Activated T-cell treated with anti-CD3 and anti-CD28 coated beads, Interleukin-2, amount 50 U/mL, for 72 hours (primary cell): ENCODE measurements at places on chromosomes 4 and X. TPM values are rescaled to one million over a fixed set of nuclear protein-coding genes. Genes with fewer than 3 reads are reported as not detected.

DNA sequence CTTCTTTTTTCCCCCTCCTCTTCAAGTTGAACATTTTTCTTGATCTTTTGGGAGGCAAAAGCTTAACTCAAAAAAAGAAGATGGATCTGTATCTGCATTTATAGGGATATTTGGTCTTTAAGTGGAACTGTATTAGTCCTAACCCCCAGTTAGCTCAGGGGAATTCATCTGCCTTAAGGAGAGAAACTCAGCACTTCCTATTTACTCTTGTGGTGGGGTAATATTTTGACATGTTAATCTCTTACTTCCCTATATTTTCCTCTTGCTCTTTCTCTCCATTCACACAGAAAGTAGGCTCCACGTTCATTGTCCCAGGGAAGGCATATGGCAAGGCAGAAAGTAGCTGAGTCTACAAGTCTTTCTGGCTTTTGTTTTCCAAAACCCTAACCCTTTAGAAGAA, 5.3 kb downstream of the LRRC66 start:
- H3K4me1 ChIP-seq, result no peaks in the 10 kb centered on the region
- H3K36me3 ChIP-seq, result no peaks in the 10 kb centered on the region
- no peaks in the 10 kb centered on the region for H3K27me3 ChIP-seq
- no peak overlapping the region for H3K27ac ChIP-seq

Gene DRP2
- total RNA-seq, result 0.86 TPM

DNA sequence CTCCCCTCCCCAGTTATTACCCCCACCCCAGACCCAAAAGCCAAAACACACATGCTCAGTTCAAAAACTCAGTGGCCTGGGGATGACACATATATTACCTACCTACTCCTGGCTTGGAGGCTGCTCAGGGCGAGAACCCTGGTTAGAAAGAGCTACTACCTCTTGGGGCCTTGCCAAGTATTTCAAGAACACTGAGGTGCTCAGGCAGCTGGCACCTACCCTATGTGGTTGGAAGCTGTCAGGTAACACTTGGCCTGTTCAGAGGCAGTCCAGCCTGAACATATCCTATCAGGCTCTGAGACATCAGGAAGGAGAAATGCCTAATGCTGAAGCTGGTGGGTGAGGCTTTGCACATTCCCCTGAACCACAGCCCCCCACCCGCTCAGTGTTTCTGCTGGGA, 4.9 kb downstream of the BCAP31 start:
- peaks cover 12% of the 10 kb centered on the region for H3K36me3 ChIP-seq
- H3K4me3 ChIP-seq, result no peak overlapping the region
- no peak overlapping the region for H3K27ac ChIP-seq
- peaks cover 16% of the 10 kb centered on the region for H3K4me1 ChIP-seq
- no peak for DNase-seq
- H3K27me3 ChIP-seq, result peaks cover 6% of the 10 kb centered on the region

DNA sequence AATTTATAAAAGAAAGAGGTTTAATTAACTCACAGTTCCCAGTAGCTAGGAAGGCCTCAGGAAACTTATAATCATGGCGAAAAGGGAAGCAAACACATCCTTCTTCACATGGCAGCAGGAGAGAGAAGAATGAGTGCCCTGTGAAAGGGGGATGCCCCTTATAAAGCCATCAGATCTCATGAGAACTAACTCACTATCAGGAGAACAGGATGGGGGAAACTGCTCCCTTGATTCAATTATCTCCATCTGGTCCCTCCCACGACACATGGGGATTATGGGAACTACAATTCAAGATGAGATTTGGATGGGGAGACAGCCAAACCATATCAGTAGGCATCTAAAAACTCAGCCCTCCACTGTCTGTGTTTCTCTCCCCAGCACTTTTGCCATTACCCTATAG, 22.4 kb downstream of the ANK2 start:
- no peaks in the 10 kb centered on the region for H3K36me3 ChIP-seq
- H3K4me1 ChIP-seq, result no peaks in the 10 kb centered on the region
- no peak overlapping the region for H3K27ac ChIP-seq
- H3K4me3 ChIP-seq, result no peak overlapping the region
- peaks cover 9% of the 10 kb centered on the region for H3K27me3 ChIP-seq

Gene HTR2C
- not detected for total RNA-seq

GRCh38 chr4:140837736-140838135, 81.6 kb upstream of the TBC1D9 start:
- no peaks in the 10 kb centered on the region for H3K27me3 ChIP-seq
- H3K27ac ChIP-seq, result no peak overlapping the region
- H3K4me1 ChIP-seq, result no peaks in the 10 kb centered on the region
- no peaks in the 10 kb centered on the region for H3K36me3 ChIP-seq
- no peak for DNase-seq

Gene ZNF141
- 31.6 TPM for total RNA-seq

DNA sequence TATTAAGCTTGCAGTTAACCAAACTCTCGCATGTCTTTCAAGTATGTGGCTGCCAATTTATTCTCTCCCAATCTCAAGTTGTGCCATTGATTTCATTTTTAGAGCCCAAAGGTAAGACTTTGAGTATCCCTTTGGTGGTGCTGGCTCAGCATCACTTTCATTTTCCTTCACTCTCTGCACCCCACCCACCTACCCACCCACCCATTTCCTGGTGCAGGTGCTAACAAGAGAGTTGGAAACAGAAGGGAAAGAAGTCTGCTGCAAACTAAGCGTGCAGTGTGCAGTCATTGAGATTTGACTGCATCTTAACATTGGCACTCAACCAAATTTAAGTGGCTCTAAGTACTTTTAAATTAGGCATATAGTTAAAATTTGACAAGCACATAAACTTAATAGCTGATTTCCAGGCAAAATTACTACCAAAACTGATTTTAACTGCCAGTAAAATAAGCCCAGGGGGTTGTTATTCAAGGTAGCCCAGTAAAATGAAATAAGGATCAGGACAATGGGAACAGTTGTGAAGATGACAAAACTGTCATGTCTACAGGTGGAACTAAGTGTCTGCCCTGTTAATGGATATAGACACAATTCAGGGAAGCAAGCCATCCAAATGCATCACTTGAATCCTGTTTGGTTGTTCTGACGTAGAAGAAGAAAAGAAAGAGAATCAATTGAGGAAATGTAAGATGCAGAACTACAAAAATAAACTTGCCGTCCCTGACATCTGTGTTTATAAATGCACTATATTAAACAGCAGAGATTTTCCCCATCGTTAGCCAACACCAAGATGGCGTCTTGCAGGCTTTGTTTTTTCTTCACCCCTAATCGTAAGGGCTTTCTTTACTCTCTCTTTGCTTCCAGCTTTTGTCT, 184.2 kb downstream of the KDR start:
- H3K4me3 ChIP-seq, result peak overlapping the region; percentile 81
- no peaks in the 10 kb centered on the region for H3K27me3 ChIP-seq
- H3K36me3 ChIP-seq, result no peaks in the 10 kb centered on the region
- no peak overlapping the region for H3K27ac ChIP-seq
- peak; percentile 17 for DNase-seq

- H3K4me3 ChIP-seq, result no peak overlapping the region
- no peak for DNase-seq
- no peaks in the 10 kb centered on the region for H3K4me1 ChIP-seq
- H3K36me3 ChIP-seq, result no peaks in the 10 kb centered on the region
- no peaks in the 10 kb centered on the region for H3K27me3 ChIP-seq
- H3K27ac ChIP-seq, result no peak overlapping the region
These were observed 27.3 kb downstream of the CSN3 start for GRCh38 chr4:70269674-70270073.

Gene TASL
- 2.6 TPM for total RNA-seq

DNA sequence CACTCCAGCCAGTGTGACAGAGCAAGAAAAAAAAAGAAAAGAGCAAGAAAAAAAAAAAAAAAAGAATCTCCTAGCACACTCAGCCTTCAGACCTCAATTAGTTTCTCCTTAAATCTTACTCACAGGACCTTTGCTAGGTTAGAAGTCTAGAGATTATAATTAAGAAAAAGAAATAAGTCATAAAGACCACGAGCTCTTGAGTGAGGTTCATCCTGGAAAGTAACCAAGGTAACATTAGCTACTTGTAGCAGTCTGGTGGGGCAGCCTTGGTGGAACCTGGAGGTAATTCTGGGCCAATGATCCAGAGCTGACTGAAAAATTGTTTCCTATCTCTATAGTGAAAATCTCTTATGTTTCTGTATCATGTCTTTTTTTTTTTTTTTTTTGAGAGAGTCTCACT, 21.2 kb upstream of the DDX3X start:
- H3K27me3 ChIP-seq, result no peaks in the 10 kb centered on the region
- H3K27ac ChIP-seq, result no peak overlapping the region
- no peak for DNase-seq
- H3K4me1 ChIP-seq, result peaks cover 12% of the 10 kb centered on the region

DNA sequence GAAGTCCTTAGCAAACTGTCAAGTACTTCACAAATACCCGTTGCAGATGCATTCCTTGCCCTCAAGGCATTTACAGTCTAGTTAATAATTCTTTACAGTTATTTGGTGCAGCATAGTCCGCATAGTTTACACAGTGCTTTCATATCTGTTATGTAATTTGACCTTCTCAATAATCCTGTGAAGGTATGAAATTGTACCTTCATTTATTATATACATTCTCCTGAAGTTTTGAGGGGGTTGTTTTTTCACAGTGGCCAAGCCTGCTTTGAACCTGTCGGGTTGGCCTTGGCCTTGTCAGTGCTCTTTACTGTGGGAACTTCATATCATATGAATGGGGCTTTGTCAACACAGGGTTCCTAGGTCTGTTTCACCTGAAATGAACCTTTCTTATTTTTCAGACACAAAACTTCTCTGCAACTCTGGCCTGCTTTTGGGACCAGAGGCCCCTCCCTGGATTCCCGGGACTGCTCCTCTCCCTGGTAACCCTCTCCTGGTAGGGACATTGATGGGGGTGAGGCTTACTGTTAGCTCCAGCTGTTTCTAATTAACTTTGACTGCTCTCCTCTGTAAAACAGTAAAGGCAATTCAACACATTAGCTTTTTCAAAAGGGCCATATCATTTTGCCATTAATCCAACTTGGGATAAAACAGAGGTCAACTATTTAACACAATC, 9.1 kb downstream of the IGFBP7 start:
- no peak for DNase-seq
- no peak overlapping the region for H3K27ac ChIP-seq
- H3K4me3 ChIP-seq, result no peak overlapping the region
- H3K4me1 ChIP-seq, result no peaks in the 10 kb centered on the region
- no peaks in the 10 kb centered on the region for H3K36me3 ChIP-seq

Gene CCDC110
- total RNA-seq, result 0.19 TPM

Gene MAGEA1
- total RNA-seq, result not detected

Gene ZNF41
- total RNA-seq, result 6.1 TPM

Gene OGT
- total RNA-seq, result 788 TPM

GRCh38 chr4:83197555-83198235, 83.2 kb upstream of the PLAC8 start:
- DNase-seq, result no peak
- H3K27me3 ChIP-seq, result no peaks in the 10 kb centered on the region
- H3K4me3 ChIP-seq, result no peak overlapping the region
- H3K36me3 ChIP-seq, result no peaks in the 10 kb centered on the region
- H3K27ac ChIP-seq, result no peak overlapping the region

DNA sequence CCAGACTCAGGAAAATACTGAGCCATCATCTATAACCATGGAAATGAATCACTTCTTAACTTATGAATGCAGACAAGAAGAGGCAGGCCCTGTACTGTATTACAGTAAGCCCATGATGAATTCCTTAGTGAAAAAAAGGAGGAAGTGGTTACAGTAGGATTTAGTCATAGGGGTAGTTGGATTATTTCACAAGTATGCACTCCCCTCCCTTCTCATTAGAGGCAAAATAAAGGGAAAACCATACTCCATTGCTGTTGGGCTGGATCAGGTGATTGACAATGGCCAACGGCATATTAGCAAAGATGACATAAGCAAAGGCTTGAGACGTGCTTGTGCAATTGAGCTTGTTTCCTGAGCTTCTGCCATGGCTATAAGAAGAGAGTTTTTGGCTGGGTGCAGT, 181.1 kb upstream of the PRPS2 start:
- H3K4me3 ChIP-seq, result no peak overlapping the region
- no peaks in the 10 kb centered on the region for H3K36me3 ChIP-seq
- H3K27me3 ChIP-seq, result peaks cover 20% of the 10 kb centered on the region
- no peak for DNase-seq
- no peak overlapping the region for H3K27ac ChIP-seq

DNA sequence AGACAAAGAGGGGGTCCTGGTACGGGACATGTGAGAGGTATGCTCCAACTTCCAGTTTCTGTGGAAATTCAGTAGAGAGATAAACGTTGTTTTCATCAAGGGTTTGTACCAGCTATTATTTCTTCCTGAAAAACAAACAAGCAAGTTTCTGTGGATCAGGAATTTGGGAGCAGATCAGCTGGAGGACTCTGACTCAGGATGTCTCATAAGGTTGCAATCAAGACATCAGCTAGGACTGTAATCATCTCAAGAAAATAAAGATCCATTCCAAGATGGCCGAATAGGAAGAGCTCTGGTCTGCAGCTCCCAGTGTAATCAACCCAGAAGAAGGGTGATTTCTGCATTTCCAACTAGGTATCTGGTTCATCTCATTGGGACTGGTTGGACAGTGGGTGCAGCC, 23.5 kb upstream of the NFKB1 start:
- DNase-seq, result no peak
- H3K4me1 ChIP-seq, result peaks cover 4% of the 10 kb centered on the region
- H3K36me3 ChIP-seq, result peaks cover 30% of the 10 kb centered on the region

GRCh38 chrX:107626916-107627315, 1.4 kb upstream of the PRPS1 start:
- H3K27me3 ChIP-seq, result peaks cover 34% of the 10 kb centered on the region
- H3K36me3 ChIP-seq, result no peaks in the 10 kb centered on the region
- DNase-seq, result no peak
- H3K4me3 ChIP-seq, result no peak overlapping the region

DNA sequence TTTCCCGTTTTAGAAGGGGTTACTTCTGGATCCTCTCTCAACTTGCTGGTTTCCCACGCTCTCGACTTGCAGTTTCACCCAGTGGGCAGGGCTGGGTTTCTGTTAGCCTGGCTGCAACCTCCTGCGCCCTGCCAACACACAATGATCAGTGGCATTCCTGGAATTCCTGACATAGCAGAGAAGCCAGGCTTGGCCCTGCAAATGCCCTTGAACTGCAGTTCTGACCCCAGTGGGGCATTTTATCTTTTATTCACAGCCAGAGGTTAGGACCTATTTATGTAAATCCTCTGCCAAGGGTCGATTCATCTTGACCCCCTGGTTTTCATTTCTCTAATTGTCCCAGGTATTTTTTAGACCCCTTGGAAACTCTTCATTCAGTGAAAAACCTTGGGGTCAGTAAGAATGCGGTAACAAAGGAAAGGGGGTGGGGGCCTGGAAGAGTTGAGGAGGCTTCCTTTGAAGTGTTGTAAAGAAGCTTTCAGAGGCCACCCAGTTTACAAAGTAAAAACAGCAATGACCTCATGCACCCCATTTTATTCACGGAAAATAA, 217.6 kb downstream of the ZNF674 start:
- no peak for DNase-seq
- no peak overlapping the region for H3K27ac ChIP-seq
- peaks cover 35% of the 10 kb centered on the region for H3K4me1 ChIP-seq
